ENCODE measurements at places on chromosomes 7 and 10. TPM values are rescaled to one million over a fixed set of nuclear protein-coding genes. Genes with fewer than 3 reads are reported as not detected.
A peak's percentile ranks its signal among the peaks of the same experiment; 100 is the strongest.

DNA sequence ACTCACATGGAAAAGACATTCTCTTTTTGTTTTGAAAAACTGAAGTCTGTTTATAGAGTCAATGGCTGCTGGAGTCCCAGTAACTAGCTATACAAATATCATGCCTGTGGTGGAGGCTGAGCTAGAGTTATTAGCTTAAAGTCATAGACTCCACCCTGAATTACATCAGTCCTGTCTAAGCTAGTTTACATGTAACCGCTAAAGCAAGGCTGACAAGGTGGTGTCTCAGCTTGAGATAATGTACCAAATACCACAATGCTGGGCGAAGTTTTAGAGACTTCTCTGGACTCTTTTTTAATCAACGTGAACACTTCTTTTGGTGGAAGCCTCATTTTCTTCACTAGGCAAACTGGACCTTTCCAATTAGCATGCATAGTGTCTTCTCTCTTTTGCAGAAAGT lies 219.4 kb downstream of the ANK3 start:
- no peak overlapping the region for H3K4me3 ChIP-seq
- DNase-seq: no peak
- H3K27me3 ChIP-seq: no peaks in the 10 kb centered on the region

The TMEM273 gene
- total RNA-seq: 48.5 TPM

GRCh38 chr7:20556091-20556490 lies 59.4 kb upstream of the ABCB5 start:
- no peaks in the 10 kb centered on the region for H3K36me3 ChIP-seq
- no peak for DNase-seq
- no peaks in the 10 kb centered on the region for H3K4me1 ChIP-seq
- H3K4me3 ChIP-seq: no peak overlapping the region
- H3K27me3 ChIP-seq: no peaks in the 10 kb centered on the region

The ZEB1 gene
- 46.4 TPM for total RNA-seq

DNA sequence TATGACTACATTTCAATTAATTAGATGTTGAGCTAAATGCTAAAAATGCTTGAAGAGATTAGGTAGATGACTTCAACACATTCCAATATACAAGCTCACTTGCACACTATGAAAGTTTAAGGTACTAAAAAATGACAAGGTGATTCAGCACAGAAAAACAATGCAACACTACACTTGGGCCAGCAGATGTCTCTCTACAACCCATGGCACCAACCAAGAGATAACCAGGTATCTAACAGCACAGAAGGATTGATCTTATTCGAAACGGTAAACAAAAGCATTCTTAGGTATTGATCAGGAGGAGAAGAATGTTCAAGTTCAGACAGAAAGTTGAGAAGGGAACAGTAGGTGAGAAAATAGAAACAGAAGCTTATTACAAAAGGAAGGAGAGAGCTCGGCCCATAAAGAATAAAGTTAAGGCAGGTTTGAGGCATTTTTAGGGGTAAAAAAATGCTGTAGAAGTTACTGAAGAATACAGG lies 248.2 kb upstream of the KLF14 start:
- DNase-seq: no peak
- H3K27me3 ChIP-seq: no peaks in the 10 kb centered on the region
- H3K4me3 ChIP-seq: no peak overlapping the region
- peaks cover 67% of the 10 kb centered on the region for H3K4me1 ChIP-seq
- peaks cover 41% of the 10 kb centered on the region for H3K36me3 ChIP-seq

DNA sequence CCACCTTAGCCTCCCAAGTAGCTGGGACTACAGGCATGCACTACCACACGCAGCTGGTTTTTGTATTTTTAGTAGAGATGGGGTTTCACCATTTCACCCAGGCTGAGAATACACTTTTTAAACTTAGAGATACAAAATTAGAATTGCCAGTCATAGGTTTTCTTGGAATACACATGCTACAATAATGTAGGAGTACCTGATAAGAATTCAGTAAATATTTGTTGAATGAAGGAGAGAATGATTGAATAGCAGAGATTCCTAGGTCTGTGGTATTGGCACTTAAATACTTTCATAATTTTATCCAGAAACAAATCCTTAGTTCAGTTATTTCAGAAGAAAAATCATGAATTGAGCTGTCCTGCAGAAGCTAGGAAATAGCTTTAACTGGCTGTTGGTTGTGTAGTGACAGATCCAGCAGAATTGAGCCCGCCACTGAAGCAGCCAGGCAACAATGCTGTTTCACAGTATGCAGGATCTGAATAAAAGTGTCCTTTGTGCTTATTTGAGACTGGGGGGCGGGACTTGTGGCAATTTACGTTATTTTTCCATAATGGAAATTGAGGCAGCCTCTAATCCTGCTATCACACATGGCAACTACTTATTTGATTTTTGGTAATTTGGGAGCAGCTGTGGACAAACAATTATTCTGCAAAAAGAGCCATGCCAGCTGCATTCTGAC lies 31.5 kb downstream of the NRF1 start:
- H3K4me1 ChIP-seq: peaks cover 17% of the 10 kb centered on the region
- no peak for DNase-seq
- no peaks in the 10 kb centered on the region for H3K27me3 ChIP-seq
- no peak overlapping the region for H3K27ac ChIP-seq
- peaks cover 6% of the 10 kb centered on the region for H3K36me3 ChIP-seq
- H3K4me3 ChIP-seq: no peak overlapping the region

GRCh38 chr7:100171087-100171681 lies 2.8 kb upstream of the GAL3ST4 start:
- no peak overlapping the region for H3K27ac ChIP-seq
- H3K4me3 ChIP-seq: peak overlapping the region; percentile 45
- peaks cover 31% of the 10 kb centered on the region for H3K27me3 ChIP-seq
- DNase-seq: no peak
- no peaks in the 10 kb centered on the region for H3K36me3 ChIP-seq
- H3K4me1 ChIP-seq: peaks cover 35% of the 10 kb centered on the region

DNA sequence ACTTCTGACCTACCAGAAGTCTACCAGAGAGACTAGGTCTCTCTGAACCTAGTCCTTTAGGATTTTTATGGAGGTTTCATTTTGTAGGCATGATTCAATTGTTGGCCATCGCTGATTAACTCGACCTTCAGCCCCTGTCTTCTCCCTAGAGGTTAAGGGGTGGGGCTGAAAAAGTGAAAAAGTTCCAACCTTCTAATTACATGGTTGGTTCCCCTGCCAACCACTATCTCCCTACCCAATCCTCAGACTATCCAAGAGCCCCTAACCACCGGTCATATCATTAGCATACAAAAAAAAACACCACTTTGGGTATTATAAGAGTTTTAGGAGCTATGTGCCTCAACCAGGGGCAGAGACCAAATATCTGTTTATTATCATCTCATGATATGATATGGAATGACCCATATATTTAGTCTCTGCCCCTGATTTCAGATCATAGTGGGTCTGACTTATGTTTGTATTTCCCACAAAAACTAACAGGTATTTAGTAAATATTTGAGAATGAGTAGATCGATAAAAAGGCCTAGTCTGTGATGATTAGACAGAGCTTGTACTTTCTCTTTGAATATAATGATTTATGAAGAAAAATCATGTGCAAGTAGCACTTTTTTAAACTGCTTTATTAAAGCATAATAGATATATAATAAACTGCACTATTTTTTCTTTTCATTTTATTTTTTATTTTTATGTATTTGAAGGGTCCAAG lies 35.8 kb downstream of the DNAJC9 start:
- H3K27me3 ChIP-seq: no peaks in the 10 kb centered on the region
- H3K36me3 ChIP-seq: peaks cover 16% of the 10 kb centered on the region
- no peak overlapping the region for H3K4me3 ChIP-seq
- H3K4me1 ChIP-seq: no peaks in the 10 kb centered on the region
- H3K27ac ChIP-seq: no peak overlapping the region

DNA sequence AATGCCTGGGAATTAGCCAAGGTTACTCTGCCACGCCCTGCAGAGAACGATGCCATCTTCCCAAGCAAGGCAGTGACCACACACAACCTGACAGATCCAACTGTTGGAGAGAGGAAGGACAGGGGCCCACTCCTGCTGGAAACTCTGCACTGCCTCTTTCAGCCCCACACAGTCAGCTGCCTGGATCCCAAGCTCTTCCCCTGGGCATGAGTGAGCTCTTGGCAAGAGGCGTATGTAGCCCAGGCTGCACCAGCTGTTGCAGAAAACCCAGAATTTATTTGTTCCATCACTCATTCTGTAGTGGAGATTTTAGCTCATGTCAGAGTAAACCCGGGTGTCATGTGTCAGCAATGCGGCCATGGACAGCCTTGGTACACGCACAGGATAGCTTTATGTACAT lies 135.1 kb upstream of the TRIM24 start:
- no peak overlapping the region for H3K4me3 ChIP-seq
- H3K4me1 ChIP-seq: no peaks in the 10 kb centered on the region
- no peak overlapping the region for H3K27ac ChIP-seq
- H3K36me3 ChIP-seq: no peaks in the 10 kb centered on the region
- H3K27me3 ChIP-seq: no peaks in the 10 kb centered on the region
- DNase-seq: no peak

DNA sequence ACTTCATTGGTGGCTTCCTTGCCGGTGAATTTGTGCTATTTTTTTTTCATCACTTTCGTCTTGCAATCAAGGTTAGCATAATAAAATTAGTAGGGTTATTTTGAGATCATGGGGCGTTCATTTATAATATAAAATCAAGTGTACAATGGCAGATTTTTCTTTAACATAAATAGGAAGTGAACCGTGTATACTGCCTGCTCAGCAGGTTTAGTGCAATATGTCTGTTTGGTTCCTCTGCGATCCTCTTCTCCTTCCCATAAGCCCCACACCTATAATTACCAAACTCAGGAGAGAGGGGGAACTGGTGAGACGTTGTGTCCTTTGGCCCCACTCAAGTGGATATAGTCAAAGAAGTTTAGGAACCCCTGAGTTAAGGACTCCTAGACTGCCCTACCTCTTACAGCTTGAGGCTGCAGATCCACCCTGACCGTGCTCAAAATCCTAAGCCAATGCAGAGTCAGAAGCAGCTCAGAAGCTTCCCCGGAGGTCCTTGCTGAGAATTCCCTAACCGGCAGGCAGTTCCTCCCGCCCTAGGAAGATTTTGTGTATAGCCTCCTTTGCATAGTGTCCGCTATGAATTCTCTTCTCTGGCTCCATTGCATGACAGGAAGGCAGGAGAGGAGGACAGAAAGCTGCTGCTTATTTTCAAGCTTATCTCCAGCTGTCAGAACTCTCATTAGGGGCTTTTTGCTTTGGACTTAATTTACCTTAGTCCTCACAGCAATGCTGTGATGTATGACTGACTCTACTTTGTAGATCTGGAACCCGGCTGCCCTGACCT lies 41.5 kb downstream of the PYROXD2 start:
- no peak for DNase-seq
- no peak overlapping the region for H3K27ac ChIP-seq
- no peaks in the 10 kb centered on the region for H3K36me3 ChIP-seq
- H3K4me1 ChIP-seq: peaks cover 10% of the 10 kb centered on the region
- no peaks in the 10 kb centered on the region for H3K27me3 ChIP-seq

The HGF gene
- 17.2 TPM for total RNA-seq

The PDK4 gene
- 243 TPM for total RNA-seq

The NUTM2A gene
- total RNA-seq: 2.3 TPM

The PYROXD2 gene
- total RNA-seq: 17.8 TPM

GRCh38 chr7:130275826-130276297 lies 9.2 kb downstream of the CPA2 start:
- no peak overlapping the region for H3K4me3 ChIP-seq
- no peak overlapping the region for H3K27ac ChIP-seq
- no peaks in the 10 kb centered on the region for H3K27me3 ChIP-seq
- peaks cover 11% of the 10 kb centered on the region for H3K4me1 ChIP-seq

DNA sequence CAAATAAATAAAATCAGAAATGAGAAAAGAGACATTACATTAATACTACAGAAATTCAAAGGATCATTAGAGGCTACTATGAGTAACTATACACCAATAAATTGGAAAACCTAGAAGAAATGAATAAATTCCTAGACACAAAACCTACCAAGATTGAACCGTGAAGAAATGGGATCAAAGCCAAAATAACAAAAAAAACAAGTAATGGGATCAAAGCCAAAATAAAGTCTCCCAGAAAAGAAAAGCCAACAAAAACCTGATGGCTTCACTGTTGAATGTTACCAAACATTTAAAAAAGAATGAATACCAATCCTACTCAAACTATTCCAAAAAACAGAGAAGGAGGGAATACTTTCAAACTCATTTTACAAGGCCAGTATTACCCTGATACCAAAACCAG lies 20.0 kb downstream of the GSDME start:
- no peak for DNase-seq
- H3K27ac ChIP-seq: no peak overlapping the region
- H3K4me3 ChIP-seq: no peak overlapping the region
- H3K36me3 ChIP-seq: no peaks in the 10 kb centered on the region
- H3K4me1 ChIP-seq: no peaks in the 10 kb centered on the region

- H3K4me1 ChIP-seq: no peaks in the 10 kb centered on the region
- no peak overlapping the region for H3K4me3 ChIP-seq
- no peaks in the 10 kb centered on the region for H3K36me3 ChIP-seq
- DNase-seq: no peak
Measured at GRCh38 chr7:133265821-133266220, 12.9 kb downstream of the EXOC4 start.

DNA sequence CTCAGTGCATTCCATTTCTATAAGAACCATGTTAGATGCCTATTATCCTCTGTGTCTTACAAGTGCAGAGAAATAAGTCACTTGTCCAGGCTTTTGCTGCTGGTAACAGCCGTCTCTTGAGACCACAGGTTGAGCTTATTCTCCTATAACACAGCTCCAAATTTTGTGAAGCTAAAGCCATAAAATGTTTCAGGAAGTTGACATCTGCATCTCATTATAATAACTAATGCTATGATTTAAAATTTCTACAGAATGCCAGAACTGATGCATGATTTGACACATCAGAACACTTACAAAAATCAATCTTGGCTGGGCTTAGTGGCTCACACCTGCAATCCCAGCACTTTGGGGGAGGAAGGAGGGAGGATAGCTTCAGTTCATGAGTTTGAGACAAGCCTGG lies 986.9 kb downstream of the TYW1 start:
- H3K36me3 ChIP-seq: no peaks in the 10 kb centered on the region
- no peak for DNase-seq
- H3K27me3 ChIP-seq: no peaks in the 10 kb centered on the region
- H3K4me1 ChIP-seq: no peaks in the 10 kb centered on the region
- no peak overlapping the region for H3K27ac ChIP-seq

The EPHA1 gene
- 9.0 TPM for total RNA-seq

GRCh38 chr7:156074982-156075615 lies 262.8 kb upstream of the SHH start:
- no peak overlapping the region for H3K27ac ChIP-seq
- no peaks in the 10 kb centered on the region for H3K36me3 ChIP-seq
- no peaks in the 10 kb centered on the region for H3K4me1 ChIP-seq
- no peaks in the 10 kb centered on the region for H3K27me3 ChIP-seq
- DNase-seq: no peak

The PRSS37 gene
- not detected for total RNA-seq

GRCh38 chr7:51647931-51648351 lies 331.3 kb upstream of the COBL start:
- no peaks in the 10 kb centered on the region for H3K36me3 ChIP-seq
- H3K27ac ChIP-seq: no peak overlapping the region

DNA sequence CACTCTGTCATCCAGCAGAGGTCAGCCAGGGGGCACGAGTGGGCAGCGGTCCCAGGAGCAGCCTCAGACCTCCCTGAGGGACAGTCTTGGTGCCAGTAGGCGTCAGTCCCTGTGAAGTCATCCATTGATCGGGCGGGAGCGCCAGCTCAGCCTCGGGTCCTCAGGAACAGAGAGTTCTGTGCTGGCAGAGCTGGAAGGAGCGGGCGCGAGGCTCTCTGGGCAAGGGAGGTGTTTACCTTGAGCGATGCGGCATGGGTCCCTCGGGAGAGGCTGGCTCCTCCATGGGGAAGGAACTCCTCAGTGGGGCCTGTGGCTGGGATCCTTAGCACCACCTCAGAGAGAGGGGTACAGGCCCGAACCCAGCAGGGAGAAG lies 101.1 kb upstream of the PPIF start:
- DNase-seq: no peak
- H3K27me3 ChIP-seq: no peaks in the 10 kb centered on the region
- no peaks in the 10 kb centered on the region for H3K36me3 ChIP-seq
- H3K4me3 ChIP-seq: no peak overlapping the region
- H3K4me1 ChIP-seq: peaks cover 87% of the 10 kb centered on the region

Data from lower lobe of right lung (tissue), 2 donors.